Esophagus mucosa (tissue), 1 donor: ENCODE measurements at places on chromosomes 6 and 20. TPM values are rescaled to one million over a fixed set of nuclear protein-coding genes. Genes with fewer than 3 reads are reported as not detected.

LST1 gene
- 2.4 TPM for total RNA-seq

TXLNB gene
- 0.24 TPM for total RNA-seq

PEX7 gene
- 5.7 TPM for total RNA-seq

ZSCAN31 gene
- total RNA-seq = 9.4 TPM

DUSP15 gene
- total RNA-seq = 0.64 TPM

KIAA0408 gene
- 0.28 TPM for total RNA-seq

ENPP4 gene
- total RNA-seq = 0.80 TPM

TP53TG5 gene
- 0.36 TPM for total RNA-seq

ULBP3 gene
- total RNA-seq = 3.8 TPM

NHSL1 gene
- 34.8 TPM for total RNA-seq

ATP6V1G2 gene
- total RNA-seq = not detected

C6orf58 gene
- total RNA-seq = not detected

SLC13A3 gene
- total RNA-seq = 0.92 TPM

HAO1 gene
- total RNA-seq = not detected

C20orf96 gene
- total RNA-seq = 2.0 TPM

CYP24A1 gene
- total RNA-seq = 1.3 TPM
